Endothelial cell of umbilical vein (primary cell): ENCODE measurements at places on chromosomes 4 and X. TPM values are rescaled to one million over a fixed set of nuclear protein-coding genes. Genes with fewer than 3 reads are reported as not detected.
A peak's percentile ranks its signal among the peaks of the same experiment; 100 is the strongest.

Gene GAGE12J
- total RNA-seq, result not detected in 2 replicates

Gene FGD1
- 18.0 and 19.6 TPM in 2 replicates for total RNA-seq

Gene P2RY4
- total RNA-seq, result 0.21 TPM in 1 of 2 replicates, not detected in the other

Gene RNF113A
- 10.2 and 11.7 TPM in 2 replicates for total RNA-seq

Gene FAAH2
- total RNA-seq, result 0.15 and 0.28 TPM in 2 replicates

Gene METAP1
- total RNA-seq, result 38.8 and 39.8 TPM in 2 replicates

Gene SNCA
- total RNA-seq, result 116 and 124 TPM in 2 replicates

Gene RPS6KA3
- total RNA-seq, result 61.6 and 63.6 TPM in 2 replicates

Gene ADAMTS3
- total RNA-seq, result 1.3 and 1.5 TPM in 2 replicates

DNA sequence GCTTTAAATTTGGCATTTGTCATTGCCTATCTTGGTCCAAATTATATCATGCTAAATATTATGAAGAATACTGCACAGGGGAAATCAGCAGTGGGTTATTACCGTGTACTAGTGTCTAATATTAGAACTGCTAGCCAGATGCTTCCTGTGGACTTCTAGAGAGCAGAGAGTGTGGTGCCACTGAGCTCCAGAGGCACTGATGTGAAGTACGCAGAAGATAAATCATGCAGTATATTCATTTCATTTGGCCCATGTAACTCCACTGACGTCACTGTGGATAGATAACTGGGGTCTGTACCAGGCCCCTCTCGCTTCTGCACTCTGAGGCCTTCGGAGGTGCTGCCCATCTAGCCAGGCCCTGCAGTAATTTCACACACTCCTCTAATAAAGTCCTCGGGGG lies 80.0 kb downstream of the ALPK1 start:
- no peak for DNase-seq

GRCh38 chrX:101485212-101485949 lies at the start of gene ARMCX4:
ARMCX4 (plus strand) TSS chrX:101485456; CDS start chrX:101488590, 3,134 bp downstream.
- peak; percentile 75 for DNase-seq

- DNase-seq, result no peak
These were observed 671.2 kb upstream of the GALNTL6 start for GRCh38 chr4:171142045-171142444.

- DNase-seq, result no peak
These were observed 25.4 kb downstream of the COL4A6 start for GRCh38 chrX:108412783-108413182.

- DNase-seq, result no peak
These were observed 217.6 kb upstream of the TTC29 start for GRCh38 chr4:147163311-147163710.

GRCh38 chrX:78945186-78945912 lies at the start of gene P2RY10:
P2RY10 (plus strand) TSS chrX:78945391; CDS start chrX:78960521, 15,130 bp downstream.
- DNase-seq, result no peak

- no peak for DNase-seq
These were observed 10.9 kb downstream of the MAD2L1 start for GRCh38 chr4:120055795-120056194.

GRCh38 chr4:64340218-64341110 lies 68.8 kb downstream of the TECRL start:
- no peak for DNase-seq
